Kidney (tissue), 22 donors: ENCODE measurements at places on chromosomes 5 and 9. TPM values are rescaled to one million over a fixed set of nuclear protein-coding genes. Genes with fewer than 3 reads are reported as not detected.

DNA sequence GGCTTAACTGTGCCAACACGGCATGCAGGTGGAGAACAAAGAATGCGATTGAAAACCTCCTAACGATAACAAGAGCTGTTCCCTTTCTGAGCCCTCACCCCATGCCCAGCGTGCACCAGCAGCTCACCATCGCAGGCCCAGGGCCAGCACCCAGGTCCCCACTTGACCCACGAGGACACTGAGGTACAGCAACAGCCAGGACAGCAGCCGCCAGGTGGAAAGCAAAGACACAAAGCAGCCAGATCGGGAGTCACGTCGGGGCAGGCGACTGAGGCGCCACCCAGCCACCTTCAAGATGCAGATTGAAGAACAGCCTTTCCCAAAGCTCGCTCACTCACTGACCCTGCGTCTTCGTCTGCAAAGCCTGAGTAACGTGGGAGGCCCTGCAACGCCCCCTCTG lies 6.9 kb upstream of the SEC16A start:
- peaks cover 6% of the 10 kb centered on the region for H3K4me1 ChIP-seq
- H3K27ac ChIP-seq: no peak overlapping the region
- DNase-seq: no peak
- H3K4me3 ChIP-seq: no peak overlapping the region

GRCh38 chr9:3247211-3247610 lies 278.6 kb downstream of the RFX3 start:
- peaks cover 3% of the 10 kb centered on the region for H3K36me3 ChIP-seq
- no peaks in the 10 kb centered on the region for H3K4me1 ChIP-seq
- no peak overlapping the region for H3K4me3 ChIP-seq
- no peaks in the 10 kb centered on the region for H3K27me3 ChIP-seq

GRCh38 chr9:114653556-114654159 lies 3.9 kb downstream of the TEX53 start:
- no peaks in the 10 kb centered on the region for H3K36me3 ChIP-seq
- no peaks in the 10 kb centered on the region for H3K4me1 ChIP-seq
- H3K27ac ChIP-seq: no peak overlapping the region
- no peak overlapping the region for H3K4me3 ChIP-seq
- DNase-seq: peak; percentile 79

GRCh38 chr5:149526845-149527590 lies 24.2 kb downstream of the CSNK1A1 start:
- no peaks in the 10 kb centered on the region for H3K27me3 ChIP-seq
- H3K4me3 ChIP-seq: no peak overlapping the region
- peaks cover 35% of the 10 kb centered on the region for H3K4me1 ChIP-seq
- DNase-seq: no peak

Gene WDR31
- 8.7 TPM for total RNA-seq

Gene INSL4
- total RNA-seq: not detected

Gene ZBED3
- 20.7 TPM for total RNA-seq

Gene PLAC8L1
- total RNA-seq: not detected
